ENCODE measurements at places on chromosomes 2 and 18. TPM values are rescaled to one million over a fixed set of nuclear protein-coding genes. Genes with fewer than 3 reads are reported as not detected.

The SPHKAP gene
- polyA plus RNA-seq: 0.38 TPM

The STARD7 gene
- polyA plus RNA-seq: 139 TPM

The SIX2 gene
- 30.5 TPM for polyA plus RNA-seq

The UGT1A4 gene
- not detected for polyA plus RNA-seq

The FBXO11 gene
- polyA plus RNA-seq: 87.0 TPM
